Stimulated activated CD8-positive, alpha-beta memory T cell treated with anti-CD3 and anti-CD28 coated beads, Interleukin-2, amount 100 ng/mL, for 1 hour (primary cell): ENCODE measurements at places on chromosomes 7 and 10.

DNA sequence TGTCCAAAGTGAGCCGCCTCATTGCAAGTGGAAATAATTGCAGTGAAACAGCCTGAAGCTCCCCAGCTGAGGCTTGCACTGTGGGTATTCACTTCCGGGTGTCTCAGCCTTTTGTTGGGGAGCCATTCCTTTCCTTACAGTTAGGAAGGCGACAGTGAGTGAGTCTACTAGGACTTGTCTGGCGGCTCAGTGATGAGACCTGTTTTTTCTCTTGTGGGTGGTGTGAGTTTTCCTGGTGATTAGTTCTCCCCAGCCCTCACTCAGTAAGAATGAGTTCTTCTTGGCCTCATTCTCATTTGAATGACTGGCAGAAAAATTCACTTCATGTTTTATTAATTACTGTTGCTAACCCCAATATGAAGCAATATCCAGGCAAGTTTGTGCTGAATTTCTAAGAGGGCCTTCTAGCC is 2.6 kb downstream of the PGAM1 start:
- DNase-seq, result no peak

- no peak for DNase-seq
Observed at GRCh38 chr10:122632576-122632975, 67.1 kb downstream of the C10orf120 start.

DNA sequence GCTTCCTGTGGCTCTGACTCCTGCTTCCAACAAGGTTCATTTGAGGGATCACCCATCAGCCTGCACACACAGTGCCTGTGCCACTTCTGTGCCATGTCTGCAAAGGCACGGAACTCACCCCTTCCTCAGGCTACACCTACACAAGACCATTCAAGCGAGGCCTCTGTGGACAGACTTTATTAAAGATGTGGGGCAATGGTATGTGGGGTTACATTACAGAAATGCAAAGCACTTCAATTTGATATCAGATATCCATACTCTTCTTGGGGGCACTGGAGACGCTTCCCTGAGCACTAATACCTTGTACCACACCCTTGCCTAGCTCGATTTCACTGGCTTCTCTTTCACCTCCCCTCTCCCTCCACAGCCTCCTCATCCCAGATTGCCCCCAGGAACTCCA is 84.4 kb upstream of the FGL2 start:
- no peak for DNase-seq

- no peak for DNase-seq
Observed at GRCh38 chr7:159226011-159226702, 81.5 kb upstream of the VIPR2 start.

GRCh38 chr7:122257056-122257455 is 47.5 kb downstream of the FEZF1 start:
- DNase-seq, result no peak

- no peak for DNase-seq
Observed at GRCh38 chr10:123146013-123146893, 1.7 kb upstream of the HMX2 start.

DNA sequence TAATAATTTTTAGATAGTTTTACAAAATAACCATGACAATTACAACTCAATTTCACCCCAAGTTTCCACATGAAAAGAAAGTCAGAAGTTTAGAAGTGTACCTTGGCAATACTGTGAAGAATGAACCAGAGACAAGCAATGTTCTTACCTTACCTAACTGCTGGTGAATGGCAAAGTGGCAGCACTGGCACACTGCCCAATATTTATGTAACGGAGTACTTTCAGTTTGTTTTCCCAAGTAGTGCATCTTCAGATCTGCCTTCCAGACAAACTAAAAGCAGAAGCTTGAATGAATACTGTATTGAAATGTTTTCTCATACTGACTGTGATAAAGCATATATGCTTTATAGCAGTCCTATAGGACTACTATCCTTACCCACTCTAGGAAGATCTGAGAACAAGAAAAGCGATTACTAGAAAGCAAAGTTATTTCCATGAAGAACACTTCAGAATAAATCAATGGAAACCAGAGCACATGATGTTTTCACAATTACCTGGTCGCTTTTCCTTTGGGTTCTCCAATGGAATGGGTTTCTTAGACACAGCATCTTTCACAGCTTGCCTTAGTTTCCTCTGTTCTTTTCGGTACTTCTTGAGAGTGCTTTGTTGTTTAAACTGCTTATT is 1.5 kb downstream of the NOC3L start:
- DNase-seq, result no peak

- no peak for DNase-seq
Observed at GRCh38 chr10:12299222-12299965, 50.0 kb upstream of the CAMK1D start.

GRCh38 chr10:65802391-65802790 is 1123.4 kb upstream of the LRRTM3 start:
- DNase-seq, result no peak

GRCh38 chr10:110756876-110757275 is 112.7 kb downstream of the RBM20 start:
- no peak for DNase-seq

GRCh38 chr7:70586822-70587221 is 545.1 kb upstream of the GALNT17 start:
- no peak for DNase-seq

DNA sequence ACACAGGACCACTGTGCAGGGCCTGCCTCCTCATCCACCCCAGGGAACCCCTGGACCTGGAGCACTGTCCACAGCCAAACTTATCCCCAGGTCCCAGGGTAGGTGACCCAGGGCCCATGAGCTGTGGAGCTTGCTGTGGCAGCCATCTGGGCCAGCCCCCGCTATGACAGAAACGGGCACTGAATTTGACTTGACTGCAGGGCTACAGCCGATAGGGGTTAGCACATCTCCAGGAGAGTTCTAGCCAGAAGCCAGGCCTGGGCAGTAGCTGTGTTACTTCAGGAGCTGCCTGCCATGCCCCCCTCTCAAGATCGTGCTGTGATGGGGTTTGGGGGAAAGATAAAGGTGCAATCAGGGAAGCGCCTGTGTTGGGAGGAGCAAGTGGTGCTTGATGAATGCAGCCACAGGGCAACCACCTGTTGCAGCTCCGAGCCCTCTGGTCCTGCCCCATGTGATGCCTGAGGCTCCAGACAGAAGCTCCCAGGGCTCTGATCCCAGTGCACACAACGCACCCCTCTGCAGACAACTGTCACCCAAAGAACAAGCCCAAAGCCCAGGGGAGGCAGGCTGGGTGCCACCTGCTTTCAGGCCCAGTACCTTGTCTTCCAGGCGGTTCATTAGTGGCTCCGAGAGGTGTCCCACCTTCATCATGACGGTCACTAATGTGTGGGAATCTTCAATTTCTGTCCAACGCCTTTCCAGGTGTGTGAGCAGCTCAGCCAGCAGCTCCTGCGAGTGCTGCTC is 6.5 kb downstream of the TBRG4 start:
- no peak for DNase-seq

DNA sequence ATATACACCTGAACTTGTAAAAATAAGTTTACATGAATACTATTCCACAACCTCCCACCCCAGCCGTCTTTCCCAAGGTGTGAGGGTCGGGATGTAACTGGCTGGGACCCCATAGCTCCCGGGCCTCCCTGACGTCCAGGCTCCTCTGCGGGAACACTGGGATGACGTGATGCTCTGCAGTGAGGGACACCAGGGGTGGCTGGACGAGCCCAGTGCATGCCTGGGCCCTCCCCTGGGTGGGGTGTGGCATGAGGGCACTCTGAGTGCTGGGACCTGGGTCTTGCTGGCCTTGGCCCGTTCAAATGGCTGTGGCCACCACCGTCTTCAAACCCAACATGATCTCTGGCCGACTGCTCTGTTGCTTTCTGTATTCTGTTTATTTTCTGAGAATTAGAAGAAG is 182.4 kb downstream of the DNAJB6 start:
- no peak for DNase-seq

DNA sequence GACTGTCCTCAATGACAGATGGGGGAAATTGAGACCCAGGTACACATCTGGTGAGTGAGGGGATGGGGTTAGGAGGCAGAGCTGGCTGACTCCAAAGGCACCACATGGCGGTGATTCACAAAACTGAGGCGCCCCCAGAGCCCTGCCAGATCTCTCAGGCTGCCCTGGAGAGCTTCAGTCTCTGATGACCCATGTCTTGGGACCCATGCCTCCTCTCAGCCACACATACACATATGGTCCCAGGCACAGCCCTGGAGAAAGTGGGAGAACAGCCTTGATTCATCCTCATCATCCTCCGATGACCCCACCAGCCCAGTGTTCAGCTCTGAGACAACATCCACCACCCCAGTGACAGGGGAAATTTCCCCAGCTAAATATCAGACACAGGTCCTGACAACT is 426.0 kb downstream of the RPS24 start:
- no peak for DNase-seq

- no peak for DNase-seq
Observed at GRCh38 chr7:55276572-55277295, 88.4 kb upstream of the LANCL2 start.

GRCh38 chr10:133327651-133328357 is 8.9 kb downstream of the CALY start:
- no peak for DNase-seq

- no peak for DNase-seq
Observed at GRCh38 chr7:55080000-55080623, 61.3 kb downstream of the EGFR start.

GRCh38 chr7:128121711-128122530 is 90.7 kb upstream of the LRRC4 start:
- DNase-seq, result no peak

DNA sequence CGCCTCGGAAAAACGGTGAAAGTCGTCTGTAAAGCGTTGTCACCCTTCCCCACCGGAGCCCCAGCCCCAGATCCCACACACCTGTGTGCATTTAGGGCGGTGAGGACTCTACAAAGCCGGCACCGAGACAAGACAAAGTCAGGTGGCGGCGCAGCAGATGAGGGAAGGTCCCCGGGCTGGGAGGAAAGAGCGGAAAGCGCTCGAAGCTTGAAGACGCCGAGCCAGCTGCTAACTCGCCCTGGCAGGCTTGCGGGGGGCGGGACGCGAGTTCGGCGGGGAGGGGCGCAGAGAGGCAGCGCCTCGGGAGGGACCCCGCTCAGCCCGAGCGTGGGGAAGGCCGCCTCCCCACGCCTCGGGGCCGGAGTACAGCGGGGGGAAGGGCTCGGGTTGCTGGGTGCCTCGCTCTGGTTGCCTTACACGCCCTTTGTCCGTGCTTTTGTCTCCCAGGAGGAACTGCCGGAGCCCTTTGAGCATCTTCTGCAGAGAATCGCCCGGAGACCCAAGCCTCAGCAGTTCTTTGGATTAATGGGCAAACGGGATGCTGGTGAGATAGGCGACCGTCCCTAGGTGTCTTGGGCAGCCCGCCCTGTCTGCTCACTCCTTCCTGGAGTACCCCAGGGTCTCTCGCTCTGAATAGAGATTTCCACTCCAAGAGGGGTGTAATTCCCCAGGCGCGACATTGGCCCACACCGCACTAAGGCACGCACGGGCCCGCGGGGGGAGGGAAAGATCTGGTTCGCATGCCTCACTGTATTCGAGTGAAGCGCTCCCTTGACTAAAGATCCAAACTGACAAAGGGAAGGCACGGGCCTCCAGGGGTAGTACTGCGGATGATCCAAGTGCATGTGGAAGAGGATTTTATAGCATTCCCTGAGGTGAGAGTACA is 1.6 kb downstream of the TAC1 start:
- no peak for DNase-seq

DNA sequence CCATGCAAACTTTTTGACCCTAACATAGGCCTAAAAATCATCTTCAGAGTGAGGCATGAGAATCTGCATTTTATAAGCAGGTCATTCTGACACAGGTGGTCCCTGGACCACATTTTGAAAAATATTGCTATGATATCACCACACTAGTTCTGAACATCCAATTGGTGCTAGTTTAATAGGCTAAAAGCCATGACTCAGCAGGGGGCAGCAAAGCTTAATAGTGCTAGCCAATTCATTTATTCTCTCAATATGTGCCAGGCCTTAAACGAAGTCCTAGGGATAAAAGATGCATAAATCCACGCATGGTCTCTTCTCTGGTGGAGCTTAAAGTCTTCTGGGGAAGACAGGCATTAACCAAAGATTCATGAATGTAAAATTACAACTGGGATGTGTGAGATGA is 10.2 kb upstream of the SLC25A28 start:
- DNase-seq, result no peak

DNA sequence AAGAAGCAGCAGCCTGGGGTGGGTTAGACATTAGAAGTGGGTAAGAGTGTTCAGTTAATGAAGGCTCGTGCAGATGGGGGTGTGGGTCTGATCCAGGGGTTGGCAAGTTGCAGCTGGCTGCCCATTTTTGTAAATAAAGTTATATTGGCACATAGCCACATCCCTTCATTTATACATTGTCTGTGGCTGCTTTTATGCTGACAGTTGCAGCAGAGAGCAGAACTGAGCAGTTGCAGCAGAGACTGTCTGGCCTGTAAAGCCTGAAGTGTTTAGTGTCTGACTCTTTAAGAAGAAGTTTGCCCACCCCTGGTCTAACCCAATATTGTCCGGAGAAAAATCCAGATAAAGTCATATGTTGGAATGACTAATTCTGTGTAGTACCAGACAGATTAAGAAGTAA is 38.1 kb downstream of the GLRX3 start:
- DNase-seq, result no peak

GRCh38 chr7:19117091-19117869 is at the start of gene TWIST1:
Gene TWIST1, minus strand, starts transcription at chr7:19117636. Its CDS starts 315 bp downstream, at chr7:19117321.
- DNase-seq, result no peak

- DNase-seq, result no peak
Observed at GRCh38 chr10:47286116-47286505, 13.9 kb upstream of the GDF10 start.

DNA sequence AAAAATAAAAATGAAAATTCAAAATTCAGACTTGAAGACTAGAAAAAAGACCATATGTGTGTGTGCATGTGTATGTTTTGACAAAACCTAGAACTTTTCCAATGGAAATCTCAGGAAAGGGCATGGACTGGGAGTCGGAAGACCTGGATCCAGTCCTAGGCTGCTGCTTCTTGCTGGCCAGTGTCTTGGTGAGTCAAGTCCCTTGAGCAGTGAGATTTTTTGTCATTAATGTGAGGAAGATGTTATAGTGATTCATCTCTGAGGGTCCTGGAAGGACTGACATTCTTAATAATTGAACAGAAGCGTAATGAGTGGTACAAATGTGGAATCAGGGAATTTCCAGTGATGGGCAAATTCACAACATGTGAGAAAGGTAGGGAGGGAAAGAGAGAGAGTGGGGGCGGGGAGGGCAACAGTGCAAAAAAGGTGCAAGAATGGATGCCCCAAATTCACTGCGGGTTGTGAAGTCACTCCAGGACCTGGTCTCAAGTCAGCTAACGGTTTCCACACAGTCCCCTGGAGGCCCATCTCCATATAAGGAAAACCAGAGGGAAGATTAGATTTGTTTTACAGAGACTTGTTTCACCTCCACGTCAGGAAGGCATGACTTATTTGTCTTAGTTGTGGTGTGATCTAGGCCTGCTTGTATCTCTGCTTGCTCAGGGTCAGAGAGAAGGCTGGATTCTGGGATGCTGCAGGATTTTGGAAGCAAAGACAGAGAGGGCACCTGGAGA is 201.7 kb downstream of the BUB3 start:
- no peak for DNase-seq

DNA sequence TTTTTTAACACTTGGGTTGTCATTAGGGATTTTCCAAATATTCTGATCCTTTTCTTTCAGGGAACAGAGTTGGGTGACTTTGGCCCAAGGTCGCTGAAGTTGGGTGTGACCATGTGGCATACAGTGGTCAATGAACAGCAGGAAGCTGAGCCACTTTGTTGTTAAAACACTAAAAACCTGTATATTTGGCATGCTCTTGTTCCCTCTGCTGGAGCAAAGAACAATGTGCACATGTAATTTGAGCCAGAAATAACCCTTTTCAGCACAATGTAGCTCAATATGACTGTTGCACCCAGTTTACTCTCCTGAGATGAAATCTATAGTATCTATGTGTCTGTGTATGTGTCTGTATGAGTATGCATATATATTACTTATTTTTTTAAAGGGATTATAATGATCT is 74.9 kb downstream of the ADCYAP1R1 start:
- no peak for DNase-seq

- DNase-seq, result no peak
Observed at GRCh38 chr7:100275120-100275519, 32.4 kb upstream of the SPDYE3 start.
